CD14-positive monocyte (primary cell): ENCODE measurements at places on chromosomes 12 and 14. TPM values are rescaled to one million over a fixed set of nuclear protein-coding genes. Genes with fewer than 3 reads are reported as not detected.

DNA sequence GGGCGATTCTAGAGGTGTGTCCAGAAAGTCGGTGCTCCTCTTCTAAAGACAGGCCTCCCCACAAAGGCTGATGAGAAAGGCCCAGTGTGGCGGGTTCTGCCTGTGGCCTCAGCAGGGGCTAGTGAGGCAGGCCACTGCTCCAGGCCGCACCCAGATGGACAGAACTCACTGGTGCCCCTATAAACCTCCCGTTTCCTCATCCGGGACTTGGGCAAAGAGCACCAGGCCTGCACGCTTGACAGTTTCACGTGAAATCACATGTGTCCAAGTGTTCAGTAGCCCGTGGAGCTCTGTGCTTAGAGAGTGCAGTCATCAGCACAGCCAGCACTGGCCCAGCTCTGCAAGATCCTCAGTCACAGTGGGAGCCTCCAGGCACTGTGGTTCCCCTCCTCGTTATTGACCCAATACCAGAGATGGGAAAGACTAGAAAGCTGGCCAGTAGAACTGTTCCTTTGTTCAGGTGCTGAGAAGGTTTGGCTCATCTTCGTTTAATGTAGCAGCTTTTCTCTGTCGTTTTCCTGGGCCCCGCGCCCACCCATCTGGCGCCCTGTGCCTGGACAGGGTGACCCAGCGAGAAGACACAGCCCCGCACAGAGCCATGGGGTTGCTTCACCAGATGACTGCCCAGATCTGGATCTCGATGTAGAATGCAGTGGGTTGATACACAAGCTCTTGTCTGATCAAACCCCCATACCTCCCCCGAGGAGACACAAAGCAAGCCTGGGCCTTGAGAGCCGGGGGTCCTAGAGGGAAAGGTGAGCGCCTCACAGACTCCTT is 26.3 kb downstream of the IL31 start:
- DNase-seq: no peak

DNA sequence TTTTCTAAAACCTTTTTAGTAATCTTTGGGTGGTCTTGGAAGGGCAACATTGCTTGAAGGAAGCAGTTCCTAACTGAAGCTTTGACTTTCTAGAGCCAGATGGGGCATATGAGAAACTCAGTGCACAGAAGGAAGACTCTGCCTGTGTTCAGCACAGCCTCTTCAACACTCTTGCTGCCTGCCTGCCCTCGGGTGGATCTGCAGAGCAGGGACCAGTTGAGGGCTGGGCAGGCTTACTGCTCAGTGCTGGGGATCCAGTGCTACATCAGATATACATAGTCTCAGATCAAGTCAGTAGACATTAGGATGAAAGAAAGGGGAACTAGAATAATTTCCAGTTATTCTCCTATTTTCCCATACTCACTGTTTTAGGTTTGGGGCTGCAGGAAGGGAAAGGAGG is 29.5 kb upstream of the TMX1 start:
- DNase-seq: no peak

DNA sequence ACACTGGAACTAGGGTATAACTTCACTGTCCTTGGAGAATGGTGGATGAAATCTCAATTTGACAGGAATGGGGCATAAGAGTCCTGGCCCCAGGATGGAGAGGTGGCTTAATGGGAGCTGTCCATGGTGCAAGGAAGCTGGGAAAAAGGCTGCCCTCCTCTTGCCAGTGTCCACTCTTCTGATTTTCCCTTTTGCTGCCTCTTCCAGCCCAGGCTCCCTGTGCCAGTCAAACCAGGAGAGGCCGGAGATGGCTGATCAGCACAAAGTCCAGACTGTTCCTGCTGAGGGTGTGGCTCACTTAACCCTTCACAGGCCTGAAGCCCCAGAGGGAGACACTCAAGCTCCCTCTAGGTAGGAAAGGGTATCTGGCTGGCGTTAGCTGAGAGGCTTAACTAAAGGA is at the start of gene MYO1A:
Gene MYO1A (minus strand): TSS at position 240 of the 400 bp plus-strand sequence. CDS start 1,806 bp downstream, outside the sequence.
- DNase-seq: no peak

Gene SIX1
- not detected in 2 replicates for polyA plus RNA-seq

GRCh38 chr12:68976395-68976841 is 43.4 kb upstream of the CPM start:
- no peak for DNase-seq

GRCh38 chr12:72865921-72866320 is 593.8 kb downstream of the TRHDE start:
- DNase-seq: no peak

Gene TMEM63C
- 0.78 TPM for polyA plus RNA-seq

- DNase-seq: no peak
Observed at GRCh38 chr14:103031956-103032355, 25.4 kb downstream of the CDC42BPB start.
